Pancreas (tissue), 10 donors: ENCODE measurements at places on chromosomes 11 and 22. TPM values are rescaled to one million over a fixed set of nuclear protein-coding genes. Genes with fewer than 3 reads are reported as not detected.

Gene RFPL1
- not detected for total RNA-seq

Gene GLYAT
- total RNA-seq = not detected

Gene TSKU
- total RNA-seq = 10.2 TPM

Gene MS4A1
- total RNA-seq = not detected

Gene MS4A12
- not detected for total RNA-seq

Gene DDI1
- not detected for total RNA-seq

Gene CNTN5
- total RNA-seq = 0.47 TPM

Gene OR51E2
- total RNA-seq = not detected

GRCh38 chr22:17781319-17782031, 7.2 kb upstream of the BID start:
- no peak for DNase-seq

DNA sequence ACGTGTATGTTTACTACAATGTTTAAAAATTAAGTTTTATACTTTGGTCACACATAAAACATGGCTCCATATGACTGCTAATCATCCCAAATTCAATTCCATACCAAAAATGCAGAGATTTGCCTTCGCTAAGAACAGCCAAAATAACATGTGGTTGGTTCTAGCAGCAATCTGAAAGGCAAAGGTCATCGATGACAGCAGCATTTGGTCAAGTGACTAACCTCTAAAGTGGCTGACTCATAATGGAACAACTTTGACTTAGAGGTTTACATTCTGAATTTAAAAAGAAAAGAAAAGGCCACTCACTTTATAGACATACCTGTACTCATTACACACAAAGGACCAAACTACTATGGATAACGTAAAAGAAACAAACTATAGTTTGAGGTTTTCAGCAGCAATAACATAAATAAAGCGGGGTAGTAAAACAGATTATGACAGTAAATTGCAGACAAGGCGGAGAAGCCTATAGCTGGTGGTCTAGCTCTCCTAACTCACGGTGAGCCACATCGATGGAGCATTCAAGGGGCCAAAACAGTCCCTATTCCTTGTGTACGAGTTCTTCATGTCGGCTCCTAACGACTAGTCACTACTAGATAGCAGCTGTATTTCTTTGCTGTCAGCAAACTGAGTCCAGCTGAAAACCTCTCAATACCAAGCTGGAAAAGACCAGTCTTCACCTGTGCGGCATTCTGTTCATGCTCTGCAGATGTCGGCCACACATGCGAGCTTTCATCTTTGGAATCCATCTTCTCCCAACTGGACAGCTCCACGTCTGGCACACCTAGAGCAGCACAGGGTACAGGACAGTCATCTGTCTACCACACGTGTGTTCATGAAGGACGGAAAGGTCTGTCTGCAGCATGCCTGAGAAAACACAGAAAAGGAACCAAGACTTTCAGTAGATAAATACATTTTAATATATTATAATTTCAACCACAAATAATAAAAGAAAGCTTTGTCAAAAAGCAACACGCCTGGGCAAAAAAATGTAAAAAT, 42.1 kb downstream of the PRDM10 start:
- no peak for DNase-seq

GRCh38 chr11:67119585-67120391, 725 bp downstream of the KDM2A start:
- DNase-seq = peak; percentile 46

DNA sequence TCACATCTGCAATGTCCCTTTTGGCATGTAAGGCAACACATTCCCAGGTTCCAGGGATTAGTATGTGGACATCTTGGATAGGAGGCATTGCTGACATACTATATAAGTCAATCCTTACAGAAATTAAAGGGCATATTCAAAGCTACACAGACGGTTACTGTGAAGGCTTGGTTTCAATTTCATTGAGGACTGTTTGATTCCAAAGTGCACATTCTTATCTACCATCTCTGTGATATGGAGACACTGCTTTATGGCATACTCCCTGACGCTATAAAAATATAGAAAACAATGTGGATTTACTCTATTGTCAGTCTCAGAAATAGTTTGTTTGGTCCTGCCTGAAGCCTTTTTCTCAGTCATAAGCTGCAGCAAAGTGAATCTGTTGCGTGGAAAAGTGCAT, 1486.7 kb downstream of the FAM181B start:
- no peak for DNase-seq

- no peak for DNase-seq
Measured at GRCh38 chr11:47716692-47717091, 1.5 kb upstream of the AGBL2 start.

DNA sequence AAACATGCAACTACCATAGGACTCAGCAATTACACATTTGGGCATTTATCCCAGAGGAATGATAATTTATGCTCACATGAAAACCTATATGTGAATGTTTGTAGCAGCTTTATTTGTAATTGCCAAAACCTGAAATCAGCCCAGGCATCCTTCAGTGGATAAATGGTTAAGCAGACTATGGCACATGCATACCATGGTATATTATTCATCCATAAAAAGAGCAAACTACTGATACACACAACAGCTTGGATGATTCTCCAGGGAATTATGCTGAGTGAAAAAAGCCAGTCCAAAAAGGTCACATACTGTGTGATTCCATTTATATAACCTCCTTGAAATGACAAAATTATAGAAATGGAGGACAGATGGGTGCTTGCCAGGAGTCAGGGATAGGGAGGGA, 86.7 kb downstream of the ALX4 start:
- no peak for DNase-seq

DNA sequence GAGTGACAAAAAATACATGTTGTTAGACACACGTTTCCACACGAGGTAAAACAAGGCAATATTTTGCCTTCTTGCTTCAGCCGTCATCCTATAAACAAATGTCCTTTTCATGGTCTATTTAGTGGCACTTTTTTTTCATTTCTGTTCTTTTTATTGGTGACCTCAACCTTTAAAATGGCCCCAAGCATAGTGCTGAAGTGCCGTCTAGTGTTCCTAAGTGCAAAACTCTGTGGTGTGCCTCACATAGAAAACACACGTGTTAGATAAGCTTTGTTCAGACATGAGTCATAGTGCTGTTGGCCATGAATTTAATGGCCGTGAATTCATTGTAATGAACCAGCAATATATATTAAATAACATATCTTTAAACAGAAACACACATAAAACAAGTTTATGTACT, 15.6 kb downstream of the OVCH2 start:
- DNase-seq = no peak

DNA sequence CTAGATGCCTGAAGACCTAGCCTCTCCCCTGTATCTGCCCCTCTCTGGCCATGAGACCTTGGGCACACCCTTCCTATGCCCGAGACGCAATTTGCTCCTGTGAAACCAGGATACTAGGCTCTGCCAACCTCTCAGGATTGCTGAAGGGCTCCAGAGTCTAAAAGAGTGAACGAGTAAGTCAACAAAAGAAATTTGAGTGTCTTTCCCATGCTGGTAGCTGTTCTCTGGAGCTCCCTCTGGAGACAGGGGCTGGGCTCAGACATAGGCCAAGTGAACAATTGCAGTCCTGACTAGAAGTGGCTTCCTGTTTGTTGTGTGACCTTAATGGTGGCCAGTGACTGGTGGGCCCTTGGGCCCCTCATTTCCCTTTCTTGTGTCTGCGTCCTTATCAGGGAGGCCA, 189.0 kb upstream of the NARS2 start:
- DNase-seq = no peak

GRCh38 chr11:62601122-62601371, 618 bp downstream of the MTA2 start:
- peak; percentile 77 for DNase-seq

DNA sequence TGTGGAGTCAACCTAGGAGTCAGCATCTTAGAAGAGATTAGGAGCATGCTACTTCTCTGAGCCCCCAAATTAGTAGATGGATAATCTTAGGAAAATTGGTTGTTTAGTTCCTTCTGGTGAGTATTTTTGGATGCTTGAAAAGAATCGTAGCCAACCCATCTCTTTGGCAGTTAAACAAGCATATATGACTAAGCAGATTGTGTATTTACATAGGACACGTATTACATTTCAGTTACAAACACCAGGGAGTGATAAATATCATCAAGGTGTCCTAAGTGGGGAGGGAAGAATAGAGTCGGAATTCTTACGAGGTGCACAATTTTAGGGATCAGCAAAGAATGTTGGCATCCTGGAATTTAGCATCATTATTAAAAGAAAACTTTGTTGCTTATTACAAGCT, 13.5 kb downstream of the PLET1 start:
- DNase-seq = no peak

DNA sequence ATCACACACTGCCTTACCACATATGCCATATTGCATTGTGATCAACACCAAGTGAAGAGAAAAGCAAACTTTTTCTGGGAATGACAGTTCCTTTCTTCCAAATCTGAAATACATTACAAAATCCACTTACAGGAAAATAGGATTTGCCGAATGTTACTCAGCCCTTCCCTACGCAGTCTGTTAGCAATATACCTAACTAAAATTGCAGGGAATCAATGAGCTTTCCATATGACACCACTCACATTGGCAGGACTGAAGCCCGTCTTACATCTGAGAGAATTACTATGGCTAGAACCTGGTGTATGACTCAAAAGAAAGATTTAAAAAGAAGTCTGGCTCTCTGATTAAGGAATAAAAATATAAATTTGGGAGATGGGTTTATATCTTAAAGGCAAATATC, 136.0 kb downstream of the LRRC4C start:
- no peak for DNase-seq

GRCh38 chr22:41499624-41500280, 30.8 kb downstream of the ACO2 start:
- DNase-seq = no peak

- DNase-seq = no peak
Measured at GRCh38 chr11:112296044-112296443, 35.4 kb upstream of the PLET1 start.

- DNase-seq = no peak
Measured at GRCh38 chr22:39148727-39149535, 3.5 kb downstream of the CBX7 start.

GRCh38 chr22:42803389-42803788, 53.7 kb downstream of the ARFGAP3 start:
- DNase-seq = peak; percentile 47

DNA sequence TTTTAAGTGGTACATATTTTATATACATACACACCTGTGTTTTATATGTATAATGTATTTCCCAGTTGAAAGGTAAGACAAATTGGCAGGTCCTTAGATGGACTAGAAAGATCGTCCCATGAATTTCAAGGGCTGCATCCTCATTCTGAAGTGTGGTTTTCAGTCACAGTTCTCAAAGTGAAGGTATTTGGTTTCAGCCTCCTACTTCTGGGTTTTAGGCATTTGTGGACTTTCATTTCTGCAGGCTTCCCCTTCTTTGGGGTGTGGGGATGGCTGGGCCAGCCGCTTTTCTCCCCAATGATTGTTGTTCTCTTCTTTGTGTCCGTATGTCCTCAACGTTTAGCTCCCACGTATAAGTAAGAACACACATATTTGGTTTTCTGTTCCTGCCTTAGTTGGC, 10.0 kb downstream of the DCPS start:
- DNase-seq = no peak

DNA sequence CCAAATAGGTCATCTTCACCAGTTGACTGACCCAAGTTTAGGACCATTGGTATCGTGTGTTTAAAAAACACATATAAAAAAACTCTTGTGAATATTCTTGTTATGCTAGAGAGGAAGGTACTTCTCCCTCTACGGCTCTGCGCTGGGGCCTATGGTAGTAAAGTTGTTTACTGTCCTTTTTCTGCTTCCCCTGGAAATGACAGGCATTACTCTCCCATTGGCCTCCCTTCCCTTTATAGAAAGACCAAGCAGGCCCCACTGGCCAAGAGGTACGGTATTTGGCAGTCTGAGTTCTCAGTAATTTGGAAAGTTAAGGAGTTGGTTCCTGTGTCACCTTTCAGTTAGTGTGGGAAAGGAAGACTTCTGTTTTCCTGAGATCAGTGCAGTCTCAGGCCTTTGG, 6.5 kb downstream of the THYN1 start:
- no peak for DNase-seq

DNA sequence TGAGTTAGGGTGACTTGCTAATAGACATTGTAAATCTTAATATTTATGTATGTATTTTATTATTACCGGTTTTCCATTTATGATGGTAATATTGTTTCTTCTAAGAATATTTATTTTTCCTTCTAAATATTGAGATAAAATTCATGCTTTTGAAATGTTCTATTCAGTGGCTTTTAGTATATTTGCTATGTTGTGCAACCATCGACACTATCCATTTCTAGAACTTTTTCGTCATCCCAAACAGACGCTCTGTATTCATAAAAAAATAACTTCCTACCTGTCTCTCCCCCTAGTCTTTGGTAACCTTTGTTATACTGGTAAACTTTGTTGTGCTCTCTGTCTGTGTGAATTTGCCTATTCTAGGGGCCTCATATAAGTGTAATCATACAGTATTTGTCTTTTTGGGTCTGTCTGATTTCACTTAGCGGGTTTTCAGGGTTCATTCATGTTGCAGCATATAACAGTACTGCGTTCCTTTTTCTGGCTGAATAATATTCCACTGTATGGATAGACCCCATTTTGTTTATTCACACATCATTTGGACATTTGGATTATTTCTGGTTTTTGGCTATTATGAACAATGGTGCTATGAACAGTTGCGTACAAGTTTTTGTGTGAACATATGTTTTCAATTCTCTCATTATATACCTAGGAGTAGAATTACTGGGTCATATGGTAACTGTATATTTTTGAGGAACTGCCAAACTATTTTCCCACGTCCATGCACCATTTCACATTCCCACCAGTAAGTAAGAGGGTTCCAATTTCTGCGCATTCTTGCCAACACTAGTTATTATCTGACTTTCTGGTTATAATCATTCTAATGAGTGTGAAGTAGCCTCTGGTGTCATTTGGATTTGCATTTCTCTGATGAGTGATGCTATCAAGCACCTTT, 15.9 kb downstream of the NEAT1 start:
- no peak for DNase-seq

- DNase-seq = peak; percentile 72
Measured at GRCh38 chr11:36265793-36266628, 23.2 kb downstream of the COMMD9 start.

GRCh38 chr11:94731880-94732601, 36.1 kb upstream of the AMOTL1 start:
- no peak for DNase-seq

GRCh38 chr11:75576499-75576918, 14.5 kb downstream of the SERPINH1 start:
- no peak for DNase-seq
